T-cell (primary cell): ENCODE measurements at places on chromosomes 16 and 17.

- no peak for DNase-seq
- no peak overlapping the region for H3K4me3 ChIP-seq
- no peak overlapping the region for H3K27ac ChIP-seq
- H3K36me3 ChIP-seq, result no peaks in the 10 kb centered on the region
- no peaks in the 10 kb centered on the region for H3K27me3 ChIP-seq
These were observed 32.7 kb upstream of the CRHR1 start for GRCh38 chr17:45751466-45751865.

- H3K4me3 ChIP-seq, result peak overlapping the region; percentile 66
- no peak for DNase-seq
- no peaks in the 10 kb centered on the region for H3K36me3 ChIP-seq
- H3K4me1 ChIP-seq, result peaks cover 5% of the 10 kb centered on the region
These were observed 1.0 kb downstream of the FLYWCH2 start for GRCh38 chr16:2884041-2884451.

DNA sequence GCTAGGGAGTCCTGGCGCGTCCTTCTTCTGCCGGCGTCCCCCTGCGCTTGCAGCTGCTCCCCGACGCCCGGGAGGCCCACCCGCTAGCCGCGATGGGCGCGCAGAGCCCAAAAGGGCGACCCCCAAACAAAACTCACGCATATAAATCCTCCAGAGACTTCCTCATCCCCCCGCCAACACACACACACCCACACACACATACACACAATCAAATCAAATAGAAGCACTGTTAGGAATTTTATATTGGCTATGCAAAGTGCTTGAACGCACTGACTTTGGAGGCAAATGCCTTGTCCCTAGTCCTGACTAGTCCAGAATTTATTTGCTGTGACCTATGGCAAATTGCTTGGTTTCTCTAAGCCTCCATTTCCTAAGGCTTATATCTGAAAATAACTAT, 23.8 kb upstream of the CRYM start:
- no peak overlapping the region for H3K27ac ChIP-seq
- peaks cover 17% of the 10 kb centered on the region for H3K4me1 ChIP-seq
- peak overlapping the region; percentile 93 for H3K4me3 ChIP-seq
- H3K36me3 ChIP-seq, result no peaks in the 10 kb centered on the region
- no peak for DNase-seq

DNA sequence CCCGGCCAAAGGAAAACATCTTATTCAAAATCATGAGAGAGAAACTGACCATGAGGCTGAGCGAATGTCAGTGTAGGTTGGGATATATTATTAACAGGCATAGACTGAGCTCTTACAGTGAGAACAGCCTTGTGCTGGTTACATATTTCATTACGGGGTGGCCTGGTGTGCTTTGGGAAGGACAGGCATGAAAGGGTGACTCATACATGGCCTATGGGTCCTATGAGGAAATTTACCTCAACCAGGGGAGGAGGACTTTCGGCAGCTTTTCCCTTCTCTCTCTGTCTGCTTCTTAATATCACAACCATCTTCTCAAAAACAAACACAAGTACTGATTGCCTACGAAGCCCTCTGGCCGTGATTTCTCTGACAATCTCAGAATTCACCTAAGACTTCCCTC, 579.1 kb downstream of the CDH13 start:
- no peak overlapping the region for H3K4me3 ChIP-seq
- H3K36me3 ChIP-seq, result no peaks in the 10 kb centered on the region
- no peak for DNase-seq
- H3K27me3 ChIP-seq, result peaks cover 2% of the 10 kb centered on the region
- no peaks in the 10 kb centered on the region for H3K4me1 ChIP-seq

DNA sequence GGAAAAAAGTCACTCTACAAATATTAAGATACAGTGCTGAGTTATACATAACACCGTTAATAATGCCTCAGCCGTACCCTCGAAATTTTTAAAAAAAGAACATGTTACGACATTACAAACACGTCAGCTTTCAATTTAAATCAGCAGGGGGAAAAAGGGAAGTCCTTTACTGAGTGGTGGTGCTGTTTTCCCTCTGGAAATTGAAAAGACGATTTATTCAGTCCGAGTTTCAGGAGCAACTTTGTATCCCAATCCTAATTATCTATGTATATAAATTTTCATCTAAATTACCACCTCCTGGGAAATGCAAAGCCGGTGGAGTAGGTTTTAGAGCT, 1.3 kb downstream of the NETO2 start:
- peak overlapping the region; percentile 22 for H3K4me3 ChIP-seq
- H3K36me3 ChIP-seq, result no peaks in the 10 kb centered on the region
- no peak for DNase-seq
- H3K4me1 ChIP-seq, result peaks cover 8% of the 10 kb centered on the region
- H3K27me3 ChIP-seq, result peaks cover 12% of the 10 kb centered on the region

GRCh38 chr16:3792472-3793012, 75.2 kb upstream of the TRAP1 start:
- DNase-seq, result no peak
- H3K4me1 ChIP-seq, result peaks cover 50% of the 10 kb centered on the region
- H3K27me3 ChIP-seq, result no peaks in the 10 kb centered on the region
- H3K4me3 ChIP-seq, result no peak overlapping the region
- peaks cover 19% of the 10 kb centered on the region for H3K36me3 ChIP-seq
- H3K27ac ChIP-seq, result no peak overlapping the region

DNA sequence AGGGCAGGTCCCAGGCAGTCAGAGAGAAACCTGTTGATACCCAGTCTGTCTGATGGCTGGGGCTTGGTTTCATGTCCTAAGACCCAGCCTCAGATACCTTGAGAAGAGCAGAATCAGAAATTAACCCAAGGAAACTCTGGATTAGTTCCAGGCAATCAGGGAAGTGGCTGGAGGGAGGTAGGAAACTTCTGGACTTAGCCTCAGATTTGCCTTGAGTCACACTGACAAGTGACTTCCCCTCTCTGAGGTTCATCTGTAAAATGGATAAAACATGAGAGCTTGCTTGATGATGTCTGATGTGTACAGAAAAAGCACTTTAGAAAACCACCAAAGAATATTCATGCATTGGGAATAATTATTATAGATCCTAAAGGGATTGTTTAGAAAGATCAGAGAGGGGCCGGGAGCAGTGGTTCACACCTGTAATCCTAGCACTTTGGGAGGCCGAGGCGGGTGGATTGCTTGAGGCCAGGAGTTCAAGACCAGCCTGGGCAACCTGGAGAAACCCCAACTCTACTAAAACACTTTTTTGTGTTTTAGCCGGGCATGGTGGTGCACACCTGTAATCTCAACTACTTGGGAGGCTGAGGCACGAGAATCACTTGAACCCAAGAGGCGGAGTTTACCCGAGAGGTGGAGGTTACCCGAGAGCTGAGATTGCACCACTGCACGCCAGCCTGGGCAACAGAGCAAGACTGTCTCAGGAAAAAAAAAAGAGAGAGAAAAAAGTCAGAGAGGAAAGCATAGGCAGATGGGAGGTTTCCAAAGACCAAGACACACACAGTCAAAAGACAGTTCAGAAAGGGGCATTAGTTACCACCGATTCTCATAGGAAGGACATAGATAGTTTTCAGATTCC, 3.8 kb downstream of the CIITA start:
- H3K36me3 ChIP-seq, result no peaks in the 10 kb centered on the region
- no peak overlapping the region for H3K4me3 ChIP-seq
- no peak for DNase-seq
- peaks cover 28% of the 10 kb centered on the region for H3K27me3 ChIP-seq

- H3K27ac ChIP-seq, result no peak overlapping the region
- H3K4me3 ChIP-seq, result no peak overlapping the region
- no peaks in the 10 kb centered on the region for H3K36me3 ChIP-seq
- peaks cover 6% of the 10 kb centered on the region for H3K4me1 ChIP-seq
- no peak for DNase-seq
- H3K27me3 ChIP-seq, result peaks cover 9% of the 10 kb centered on the region
These were observed 7.4 kb downstream of the SSTR2 start for GRCh38 chr17:73172252-73172651.

DNA sequence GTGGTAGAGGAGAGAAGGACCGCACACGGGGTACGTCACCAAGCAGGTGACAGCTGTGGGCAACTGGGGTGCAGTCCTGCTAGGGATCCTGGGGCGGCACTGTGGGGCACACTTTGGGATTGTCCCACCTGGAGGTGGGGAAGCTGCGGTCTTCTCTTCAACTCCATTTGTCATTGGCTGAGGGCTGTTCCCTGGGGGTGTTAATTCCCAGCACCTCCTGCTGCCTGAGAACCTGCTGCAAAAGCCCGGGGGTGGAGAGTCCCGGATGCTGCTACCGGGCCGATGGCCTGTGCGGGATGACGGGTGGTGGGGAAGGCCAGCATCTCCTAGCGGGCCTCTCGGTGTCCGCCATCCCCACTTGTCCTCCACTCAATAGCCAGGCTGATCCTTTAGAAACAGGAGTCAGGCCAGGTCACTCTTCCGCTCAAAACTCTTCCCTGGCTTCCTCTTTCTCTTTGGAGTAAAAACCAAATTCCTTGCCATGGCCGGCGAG, 100.2 kb downstream of the CYLD start:
- DNase-seq, result no peak
- peaks cover 2% of the 10 kb centered on the region for H3K4me1 ChIP-seq
- no peaks in the 10 kb centered on the region for H3K27me3 ChIP-seq
- H3K36me3 ChIP-seq, result no peaks in the 10 kb centered on the region
- H3K4me3 ChIP-seq, result no peak overlapping the region
- no peak overlapping the region for H3K27ac ChIP-seq

DNA sequence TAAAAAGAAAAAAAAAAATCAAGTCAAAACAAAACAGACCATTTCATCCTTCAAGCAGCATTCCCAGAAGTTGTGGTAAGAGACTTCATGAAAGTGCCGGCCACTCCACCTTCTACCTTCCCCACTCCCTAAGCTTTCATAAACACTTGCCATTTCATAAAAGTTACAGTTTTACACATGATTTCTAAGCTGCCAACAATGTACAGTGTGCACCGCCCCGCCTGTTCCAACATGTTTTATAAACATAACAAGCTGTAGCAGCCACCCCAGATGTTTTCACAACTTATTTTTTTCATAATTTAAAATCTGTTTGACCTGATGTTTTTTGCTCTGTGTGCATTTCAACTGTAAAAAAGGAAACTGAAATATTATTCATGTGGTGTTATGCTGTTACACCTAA, 608.1 kb downstream of the TOX3 start:
- no peak overlapping the region for H3K4me3 ChIP-seq
- DNase-seq, result no peak
- no peaks in the 10 kb centered on the region for H3K4me1 ChIP-seq
- no peaks in the 10 kb centered on the region for H3K36me3 ChIP-seq
- no peak overlapping the region for H3K27ac ChIP-seq

GRCh38 chr16:46762583-46762982, 14.4 kb upstream of the MYLK3 start:
- DNase-seq, result no peak
- no peaks in the 10 kb centered on the region for H3K4me1 ChIP-seq
- H3K4me3 ChIP-seq, result no peak overlapping the region
- peaks cover 16% of the 10 kb centered on the region for H3K27me3 ChIP-seq

DNA sequence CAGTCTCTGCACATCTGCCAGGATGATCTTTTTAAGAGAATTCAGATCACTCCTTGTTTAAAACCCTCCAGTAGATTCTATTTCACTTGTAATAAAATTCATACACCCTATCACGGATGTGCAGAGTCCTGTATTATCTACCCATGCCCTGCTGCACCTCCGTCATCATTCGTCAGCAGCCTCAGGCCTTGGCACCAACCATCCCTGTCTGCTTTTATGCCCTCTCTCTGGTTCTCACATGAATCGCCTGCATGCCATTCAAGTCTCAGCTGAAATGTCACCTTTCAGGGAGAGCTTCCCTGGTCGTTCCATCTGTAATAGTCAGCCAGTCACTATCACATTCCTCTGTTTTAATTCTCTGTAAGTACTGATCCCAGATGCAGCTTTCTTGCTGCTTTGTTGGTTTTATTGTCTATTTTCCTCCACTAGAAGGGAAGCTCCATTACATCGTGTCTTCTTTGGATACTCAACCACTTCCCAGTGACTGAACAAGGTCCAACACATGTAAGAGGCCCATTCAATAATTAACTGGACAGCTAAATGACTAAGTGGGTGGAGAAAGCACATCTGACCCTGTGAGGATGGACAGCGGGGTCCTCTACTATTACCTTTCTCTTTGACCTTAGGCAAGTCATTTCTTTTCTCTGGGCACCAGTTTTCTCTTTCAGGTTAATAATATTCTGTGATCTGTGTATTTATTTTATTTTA, 81.2 kb upstream of the GOT2 start:
- H3K27me3 ChIP-seq, result no peaks in the 10 kb centered on the region
- no peaks in the 10 kb centered on the region for H3K36me3 ChIP-seq
- no peak for DNase-seq
- H3K4me3 ChIP-seq, result no peak overlapping the region
- no peak overlapping the region for H3K27ac ChIP-seq
- peaks cover 4% of the 10 kb centered on the region for H3K4me1 ChIP-seq

DNA sequence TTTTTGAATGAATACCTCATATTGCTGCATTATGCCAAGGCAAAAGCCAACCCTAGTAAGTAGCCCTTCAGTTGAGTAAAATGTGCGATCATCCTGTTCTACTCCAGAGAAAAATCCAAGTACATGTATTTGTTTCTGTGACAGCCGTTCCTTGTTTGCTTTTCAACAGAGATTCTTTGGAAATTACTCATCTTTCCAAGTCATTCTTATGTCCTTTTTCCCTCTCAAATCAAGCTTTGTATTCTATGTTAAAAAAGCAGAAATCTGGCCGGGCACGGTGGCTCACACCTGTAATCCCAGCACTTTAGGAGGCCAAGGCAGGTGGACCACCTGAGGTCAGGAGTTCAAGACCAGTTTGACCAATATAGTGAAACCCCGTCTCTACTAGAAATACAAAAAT, 112.9 kb upstream of the HAS3 start:
- H3K4me3 ChIP-seq, result no peak overlapping the region
- H3K36me3 ChIP-seq, result no peaks in the 10 kb centered on the region
- no peaks in the 10 kb centered on the region for H3K4me1 ChIP-seq
- no peak for DNase-seq

DNA sequence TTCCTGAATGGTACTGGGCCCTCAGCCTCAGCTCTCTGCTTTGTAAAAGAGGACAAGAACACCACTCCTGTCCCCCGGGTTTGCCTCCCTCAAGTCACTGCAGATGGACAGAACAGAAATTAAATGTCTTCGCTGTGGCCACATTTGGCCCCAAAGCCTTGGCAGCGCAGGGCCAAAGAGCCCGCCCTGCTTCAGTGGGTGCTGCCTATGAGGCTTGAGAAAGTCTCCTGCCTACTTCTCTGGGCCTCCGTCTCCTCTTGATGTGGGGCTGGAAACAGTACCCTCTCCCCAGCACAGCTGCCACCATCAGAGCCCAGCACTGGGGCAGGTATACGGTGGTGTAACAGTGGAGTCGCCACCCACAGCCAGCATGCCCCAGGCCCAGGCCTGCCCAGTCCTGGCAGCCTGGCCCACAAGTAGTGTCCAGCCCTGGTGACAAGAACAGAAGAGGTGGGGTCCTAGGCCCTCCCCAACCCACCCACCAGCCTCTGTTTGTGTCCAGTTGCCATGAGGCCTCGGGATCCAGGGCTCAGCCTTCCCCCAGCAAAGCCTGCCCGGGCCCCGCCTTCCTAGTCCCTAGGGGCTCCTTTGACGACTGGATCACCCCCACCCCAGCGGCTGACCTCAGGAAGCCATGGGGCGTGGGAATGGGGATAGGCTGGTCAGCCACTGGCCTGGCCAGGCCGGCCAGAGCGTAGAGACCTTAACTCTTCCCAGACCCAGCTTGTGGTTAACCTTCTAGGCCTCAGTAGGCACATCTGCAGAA, 3.9 kb upstream of the TPPP3 start:
- H3K27ac ChIP-seq, result no peak overlapping the region
- H3K36me3 ChIP-seq, result no peaks in the 10 kb centered on the region
- H3K27me3 ChIP-seq, result no peaks in the 10 kb centered on the region
- no peak for DNase-seq
- H3K4me3 ChIP-seq, result no peak overlapping the region

- peaks cover 78% of the 10 kb centered on the region for H3K4me1 ChIP-seq
- H3K36me3 ChIP-seq, result peaks cover 14% of the 10 kb centered on the region
- no peak overlapping the region for H3K4me3 ChIP-seq
- DNase-seq, result peak; percentile 17
These were observed 4.3 kb downstream of the KLHL36 start for GRCh38 chr16:84652566-84652965.
